DMS 273 treated with DMSO at 0.1 percent for 48 hours (cell line): ENCODE measurements at places on chromosomes 11 and 22.

DNA sequence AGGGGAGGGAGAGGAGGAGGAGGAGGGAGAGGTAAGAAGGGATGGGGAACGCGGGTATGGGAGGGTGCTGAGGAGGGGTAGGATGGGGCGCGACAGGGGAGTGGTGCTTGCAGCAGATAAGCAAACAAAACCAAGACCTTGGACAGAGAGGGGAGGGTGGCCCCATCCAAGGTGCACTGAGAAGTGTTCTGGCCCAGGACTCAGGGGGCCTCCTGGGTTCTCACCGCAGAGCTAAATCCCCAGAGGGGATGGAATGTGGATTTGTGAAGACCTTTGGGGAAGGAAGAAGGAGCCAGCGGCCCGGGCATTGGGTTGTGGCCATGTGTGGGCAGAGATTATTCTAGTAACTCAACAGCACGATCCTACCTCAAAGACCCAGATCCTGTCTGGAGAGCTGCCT is 90.9 kb upstream of the LINC01488 start:
- no peak for DNase-seq

DNA sequence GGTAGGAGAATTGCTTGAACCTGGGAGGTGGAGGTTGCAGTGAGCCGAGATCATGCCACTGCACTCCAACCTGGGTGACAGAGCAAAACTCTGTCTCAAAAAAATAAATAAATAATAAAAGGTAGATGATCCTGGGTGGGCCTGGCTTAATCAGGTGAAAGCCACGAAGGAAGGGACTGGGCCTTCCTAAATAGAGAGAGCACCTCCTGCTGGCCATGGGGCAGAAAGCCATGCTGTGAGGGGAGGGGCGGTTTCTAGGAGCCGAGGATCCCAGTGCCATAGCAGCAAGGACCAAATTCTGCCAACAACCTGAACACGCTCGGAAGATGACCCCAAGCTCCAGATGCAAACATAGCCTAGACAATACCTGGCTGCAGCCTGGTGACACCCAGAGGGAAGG is 24.5 kb upstream of the DGKZ start:
- no peak for DNase-seq

- DNase-seq: no peak
Measured at GRCh38 chr11:810040-810567, 337 bp downstream of the RPLP2 start.

- DNase-seq: no peak
Measured at GRCh38 chr11:17630936-17631335, 83.9 kb downstream of the OTOG start.

DNA sequence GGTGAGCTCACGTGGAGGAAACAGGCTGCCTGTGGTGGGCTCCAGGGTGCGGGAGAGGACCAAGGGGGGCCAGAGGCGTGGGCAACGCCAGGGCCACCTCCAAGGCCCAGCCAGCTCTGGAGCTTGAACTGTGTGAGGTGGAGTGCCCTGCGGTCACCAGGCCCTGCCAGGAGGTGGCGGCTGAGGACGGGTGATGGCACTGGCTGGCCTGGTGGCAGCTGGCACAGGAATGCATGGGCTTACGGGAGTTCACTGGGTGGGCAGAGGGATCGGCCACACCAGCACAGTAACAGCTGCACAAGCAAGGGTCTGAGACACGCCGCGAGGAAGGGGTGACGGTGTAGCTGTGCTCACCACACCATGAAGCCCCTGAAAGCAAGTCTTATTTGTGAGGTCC is 15.8 kb downstream of the TOLLIP start:
- DNase-seq: no peak

GRCh38 chr11:45409587-45409986 is 123.4 kb upstream of the SYT13 start:
- DNase-seq: no peak

- DNase-seq: no peak
Measured at GRCh38 chr11:10447445-10447844, 7.6 kb upstream of the AMPD3 start.

GRCh38 chr11:67640758-67641337 is 1.3 kb upstream of the TBX10 start:
- DNase-seq: no peak

GRCh38 chr11:67644472-67645418 is 5.2 kb upstream of the TBX10 start:
- DNase-seq: no peak

DNA sequence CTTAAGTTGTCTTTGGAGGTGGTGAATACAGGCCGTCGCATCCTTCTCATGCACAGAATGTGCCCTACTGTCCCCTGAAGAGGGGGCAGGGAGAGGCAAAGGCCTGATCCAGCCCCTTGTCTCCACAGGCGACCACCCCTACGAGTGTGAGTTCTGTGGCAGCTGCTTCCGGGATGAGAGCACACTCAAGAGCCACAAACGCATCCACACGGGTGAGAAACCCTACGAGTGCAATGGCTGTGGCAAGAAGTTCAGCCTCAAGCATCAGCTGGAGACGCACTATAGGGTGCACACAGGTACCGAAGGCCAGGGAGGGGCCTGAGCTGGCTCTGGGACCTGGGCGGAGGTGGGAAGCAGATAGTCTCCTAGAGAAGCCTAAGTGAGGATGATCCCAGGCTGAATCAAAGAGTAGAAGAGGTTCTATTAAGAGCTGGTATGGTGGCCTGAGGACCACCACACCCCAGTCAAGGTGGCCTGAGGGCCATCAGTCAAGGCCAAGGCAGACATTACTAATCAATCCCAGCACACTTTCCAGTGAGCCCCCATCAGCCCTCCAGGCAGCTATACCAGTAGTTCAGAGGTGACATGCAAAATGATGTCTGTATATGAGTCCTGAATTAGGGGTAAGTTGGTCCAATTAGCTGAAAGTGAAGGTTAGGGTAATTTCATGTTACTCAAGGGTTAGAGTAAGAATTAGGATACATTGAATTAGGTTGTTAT is 49.0 kb upstream of the NNMT start:
- no peak for DNase-seq

DNA sequence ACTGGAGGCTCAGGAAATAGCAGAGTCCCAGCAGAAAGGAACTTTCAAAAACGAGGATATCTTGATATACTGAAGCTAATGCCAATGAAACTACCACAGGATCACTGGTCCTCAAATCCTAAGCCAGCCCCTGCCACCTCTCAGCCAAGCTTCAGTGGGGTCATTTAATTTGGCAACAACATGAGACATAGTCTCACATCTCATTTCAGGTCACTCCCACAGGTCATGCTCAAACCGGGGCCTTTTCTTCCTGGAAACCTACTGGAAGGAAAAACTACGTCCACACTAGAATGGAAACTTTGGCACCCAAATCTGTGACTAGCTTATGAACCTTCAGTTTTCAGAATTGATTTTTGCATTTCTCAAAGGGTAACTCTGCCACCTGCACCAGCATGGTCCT is 61.9 kb upstream of the CYP2D6 start:
- DNase-seq: no peak

- peak; percentile 62 for DNase-seq
Measured at GRCh38 chr22:42344361-42344905, 74.0 kb upstream of the TCF20 start.

DNA sequence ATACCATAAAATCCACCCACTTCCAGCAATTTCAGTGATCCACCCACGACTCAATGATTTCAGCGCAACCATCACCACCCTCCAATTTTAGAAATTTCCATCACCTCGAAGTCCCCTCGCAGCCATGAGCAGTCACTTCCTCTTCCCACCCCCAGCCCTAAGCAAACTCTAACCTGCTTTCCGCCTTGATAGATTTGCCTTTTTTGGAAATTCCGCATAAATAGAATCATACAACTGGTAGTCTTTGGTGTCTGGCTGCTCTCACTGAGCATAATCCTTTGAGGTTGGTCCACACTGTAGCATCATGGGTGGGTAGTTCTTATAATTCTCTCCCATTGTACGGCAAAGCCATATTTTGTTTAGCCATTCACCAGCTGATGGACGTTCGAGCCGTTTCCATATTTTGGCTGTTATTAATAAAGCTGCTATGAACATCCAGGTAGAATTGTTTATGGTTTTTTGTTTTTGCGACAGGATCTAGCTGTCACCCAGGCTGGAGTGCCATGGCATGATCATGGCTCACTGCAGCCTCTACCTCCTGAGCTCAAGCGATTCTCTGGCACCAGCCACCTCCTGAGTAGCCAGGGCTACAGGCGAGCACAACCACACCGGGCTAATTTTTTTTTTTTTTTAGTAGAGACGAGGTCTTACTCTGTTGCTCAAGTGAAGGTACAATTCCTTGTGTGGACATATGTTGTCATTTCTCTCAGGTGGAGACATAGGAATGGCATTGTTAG is 16.0 kb downstream of the PIM3 start:
- DNase-seq: no peak

GRCh38 chr22:37138849-37139561 is 10.7 kb downstream of the IL2RB start:
- DNase-seq: no peak

DNA sequence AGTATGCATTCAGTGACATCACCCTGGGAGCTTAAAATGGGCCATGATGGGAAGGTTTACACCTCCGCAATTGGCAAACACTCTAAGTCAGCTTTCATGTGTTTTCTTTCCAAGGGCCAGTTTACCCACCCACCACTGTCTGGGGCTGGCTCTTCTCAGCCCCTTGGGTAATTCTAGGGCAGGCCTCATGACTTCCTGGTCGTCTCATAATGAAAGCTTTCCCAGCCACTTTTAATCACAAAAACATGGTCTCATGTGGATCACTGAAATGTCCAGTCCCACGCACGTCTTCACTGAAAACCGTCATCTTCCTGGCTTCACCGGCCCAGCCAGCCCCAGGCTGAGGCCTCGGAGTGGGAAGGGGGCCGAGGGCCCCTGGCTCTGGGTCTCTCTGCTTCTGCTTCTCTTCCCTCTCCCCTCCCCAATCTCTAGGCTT is 58.5 kb upstream of the ANO1 start:
- no peak for DNase-seq

GRCh38 chr11:100581318-100581717 is 105.8 kb upstream of the ARHGAP42 start:
- no peak for DNase-seq

GRCh38 chr22:19604711-19605268 is 80.6 kb upstream of the CLDN5 start:
- no peak for DNase-seq

DNA sequence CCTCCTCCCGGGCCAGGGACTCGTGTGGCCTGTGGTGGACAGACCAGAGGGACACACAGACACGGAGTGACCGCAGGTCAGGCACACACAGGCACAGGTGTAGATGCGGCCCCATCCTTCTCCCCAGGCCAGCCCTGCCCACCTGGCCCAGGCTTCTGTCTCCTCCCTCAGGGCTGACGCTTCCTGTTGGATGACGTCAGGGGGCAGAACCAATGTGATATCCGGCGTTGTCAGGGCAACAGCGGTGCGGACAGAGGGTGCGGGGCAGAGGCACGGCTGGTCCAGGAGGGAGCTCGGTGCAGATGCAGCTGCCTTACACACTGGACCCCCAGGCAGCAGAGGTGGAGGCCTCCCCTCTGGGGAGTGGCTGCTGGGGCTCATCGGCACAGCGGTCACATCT is 2.9 kb upstream of the TUBGCP6 start:
- DNase-seq: no peak

- DNase-seq: no peak
Measured at GRCh38 chr11:87361891-87362290, 324.2 kb downstream of the TMEM135 start.
